CD8-positive, alpha-beta memory T cell (primary cell): ENCODE measurements at places on chromosomes 3 and 15.

GRCh38 chr15:41634072-41634626 lies 26.1 kb upstream of the MGA start:
- DNase-seq: no peak

- no peak for DNase-seq
Observed at GRCh38 chr15:85024509-85025336, 43.1 kb downstream of the PDE8A start.

GRCh38 chr15:100801256-100801900 lies 78.3 kb upstream of the ALDH1A3 start:
- no peak for DNase-seq

GRCh38 chr3:54556630-54557029 lies 371.2 kb downstream of the LRTM1 start:
- no peak for DNase-seq

GRCh38 chr15:96598514-96598913 lies 268.0 kb downstream of the NR2F2 start:
- no peak for DNase-seq

DNA sequence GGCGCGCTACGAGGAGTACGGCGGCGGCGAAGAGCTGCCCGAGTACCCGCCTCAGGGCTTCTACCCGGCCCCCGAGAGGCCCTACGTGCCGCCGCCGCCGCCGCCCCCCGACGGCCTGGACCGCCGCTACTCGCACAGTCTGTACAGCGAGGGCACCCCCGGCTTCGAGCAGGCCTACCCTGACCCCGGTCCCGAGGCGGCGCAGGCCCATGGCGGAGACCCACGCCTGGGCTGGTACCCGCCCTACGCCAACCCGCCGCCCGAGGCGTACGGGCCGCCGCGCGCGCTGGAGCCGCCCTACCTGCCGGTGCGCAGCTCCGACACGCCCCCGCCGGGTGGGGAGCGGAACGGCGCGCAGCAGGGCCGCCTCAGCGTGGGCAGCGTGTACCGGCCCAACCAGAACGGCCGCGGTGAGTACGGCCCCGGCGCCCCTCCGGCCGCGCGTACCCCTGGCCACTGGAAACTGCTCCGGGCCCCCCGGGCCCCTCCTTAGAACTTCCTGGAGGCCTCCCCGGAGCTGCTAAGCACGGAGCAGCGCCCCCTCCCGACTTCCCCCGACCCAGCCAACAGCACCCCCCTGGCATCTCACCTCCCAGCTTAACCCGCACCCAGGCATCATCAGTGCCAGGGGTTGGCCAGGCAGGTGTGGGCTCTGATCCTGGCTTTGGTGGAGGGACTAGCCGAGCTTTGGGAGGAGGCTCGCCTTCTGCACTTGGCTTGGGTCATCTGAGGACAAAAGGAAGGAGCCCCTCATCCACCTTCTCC lies 1.4 kb downstream of the LOXL1 start:
- DNase-seq: peak; percentile 75

GRCh38 chr3:56135941-56136340 lies 332.3 kb downstream of the ERC2 start:
- DNase-seq: no peak
